ENCODE measurements at places on chromosomes 1 and 21.
A peak's percentile ranks its signal among the peaks of the same experiment; 100 is the strongest.

GRCh38 chr1:38097284-38097898, 50.8 kb upstream of the POU3F1 start:
- DNase-seq: no peak

DNA sequence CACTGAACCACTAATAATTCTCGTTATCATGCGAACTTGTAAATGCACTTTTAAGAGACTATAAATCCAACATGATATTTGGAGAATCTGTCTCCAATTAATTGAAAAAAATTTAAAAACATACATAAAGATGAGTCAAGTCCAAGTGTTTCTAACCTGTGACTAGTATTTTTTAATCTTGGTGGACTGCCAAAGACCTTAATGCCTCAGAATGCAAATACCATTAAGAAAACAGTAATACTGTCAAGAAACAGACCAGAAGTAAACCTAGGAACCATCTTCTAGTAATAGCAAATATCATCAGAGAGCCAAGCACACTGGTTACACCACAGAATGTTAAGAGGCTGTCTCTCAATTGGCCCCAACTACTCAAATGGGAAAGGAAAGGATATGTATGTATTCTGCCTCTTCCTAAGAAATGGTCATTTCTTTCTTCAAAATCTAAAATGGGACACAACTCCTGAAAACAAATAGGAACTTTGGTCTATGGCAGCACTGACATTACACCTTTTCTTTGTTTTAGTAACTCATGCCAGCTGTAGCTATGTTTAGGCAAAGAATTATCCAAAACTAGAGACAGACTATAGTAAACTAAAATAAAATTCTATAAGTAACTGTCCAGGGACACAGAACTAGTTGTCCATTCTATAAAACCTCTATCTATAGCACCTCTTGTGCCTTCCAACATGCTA, 15.8 kb downstream of the SCYL3 start:
- DNase-seq: no peak

DNA sequence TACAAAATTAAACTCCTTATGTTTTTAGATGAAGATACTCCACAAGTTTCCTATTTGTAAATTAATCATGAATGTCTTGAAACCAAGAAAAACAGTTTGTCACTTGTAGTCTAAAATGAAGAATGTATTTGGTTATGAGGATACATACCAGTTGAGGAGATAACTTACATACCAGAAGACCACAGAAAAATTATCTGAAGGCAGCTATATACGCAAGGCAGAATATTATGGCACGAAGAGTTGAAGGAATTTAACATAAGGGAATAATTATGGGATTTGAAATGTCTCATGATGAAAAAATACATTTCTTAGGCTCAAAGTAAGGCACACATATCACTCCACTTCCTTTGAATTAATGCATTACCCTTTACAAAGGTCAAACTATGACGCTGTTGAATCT, 73.3 kb downstream of the IFI44 start:
- DNase-seq: no peak

DNA sequence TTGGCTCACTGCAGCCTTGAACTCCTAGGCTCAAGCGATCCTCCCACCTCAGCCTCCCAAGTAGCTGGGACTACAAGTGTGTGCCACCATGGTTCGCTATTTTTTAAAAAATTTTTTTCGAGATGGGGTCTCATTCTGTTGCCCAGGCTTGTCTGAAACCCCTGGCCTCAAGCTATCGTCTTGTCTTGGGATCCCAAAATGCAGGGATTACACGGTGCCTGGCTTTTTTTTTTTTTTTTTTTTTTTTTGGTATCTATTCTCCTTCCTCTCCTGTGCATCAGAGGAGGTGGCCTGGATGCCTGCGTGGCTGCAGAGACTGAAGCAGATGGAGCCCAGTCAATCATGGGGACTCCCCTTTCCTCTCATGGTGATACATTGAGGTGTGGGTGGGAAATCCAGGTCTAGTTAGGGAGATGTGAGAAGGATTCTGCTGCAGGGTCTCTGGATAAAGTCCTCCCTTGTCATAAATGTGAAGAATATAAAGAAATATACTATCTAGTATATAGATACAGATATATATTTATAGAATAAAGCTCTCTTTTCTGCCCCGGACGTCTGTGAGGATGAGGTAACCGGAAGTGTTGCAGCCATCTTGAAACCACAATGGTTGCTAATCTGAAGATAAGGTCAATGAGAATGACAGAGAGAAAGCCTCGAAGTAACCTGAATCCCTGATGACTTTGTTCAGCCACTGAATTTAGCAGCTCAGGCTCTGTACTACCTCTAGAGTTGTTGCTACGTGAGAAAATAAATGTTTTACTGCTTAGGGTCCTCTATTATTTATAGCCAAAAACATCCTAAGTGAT, 19.5 kb upstream of the RGSL1 start:
- no peak for DNase-seq

- peak; percentile 50 for DNase-seq
Observed at GRCh38 chr1:208172423-208173145, 71.6 kb downstream of the PLXNA2 start.

DNA sequence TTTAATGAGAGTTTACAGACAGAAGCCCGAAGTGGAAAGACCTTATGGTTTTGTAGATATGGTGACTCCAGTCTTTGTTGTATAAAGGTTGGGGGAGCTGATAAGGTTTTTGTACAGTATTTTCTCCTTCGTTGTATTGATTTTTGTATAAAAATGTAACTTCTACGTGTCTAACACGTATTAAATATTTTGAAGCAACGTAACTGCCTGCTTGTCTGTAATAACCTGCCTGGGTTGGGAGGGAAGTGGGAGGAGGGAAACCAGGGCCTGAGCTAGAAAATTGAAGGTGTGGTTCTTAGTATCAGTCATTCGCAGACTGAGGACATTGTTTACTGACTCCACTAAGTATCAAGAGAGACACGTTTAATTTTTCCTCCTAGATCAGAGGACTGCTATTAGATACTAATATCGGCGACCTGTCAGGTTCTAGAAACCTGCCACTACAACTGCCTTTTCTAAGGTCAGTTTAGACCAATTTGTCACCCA, 2.2 kb downstream of the IER5 start:
- DNase-seq: peak; percentile 79

DNA sequence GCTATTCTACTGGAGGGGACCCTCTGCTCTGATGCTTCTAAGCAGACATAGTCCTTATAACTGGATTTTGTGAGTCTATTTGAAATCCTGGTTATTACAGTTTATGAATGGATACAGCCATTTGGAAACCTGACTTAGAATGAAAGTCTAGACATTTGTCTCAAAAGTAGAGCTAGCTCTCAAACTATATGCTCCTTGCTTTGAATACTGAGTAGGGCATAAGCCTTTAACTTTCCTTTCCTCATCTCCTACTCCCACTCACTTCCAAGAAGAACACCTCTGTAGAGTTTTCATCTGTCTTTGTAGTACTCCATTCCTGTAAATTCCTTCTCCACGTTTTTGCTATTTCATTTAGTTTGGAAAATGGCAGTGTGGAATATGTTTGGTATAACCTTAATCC, 9.0 kb upstream of the ARID1A start:
- DNase-seq: no peak

DNA sequence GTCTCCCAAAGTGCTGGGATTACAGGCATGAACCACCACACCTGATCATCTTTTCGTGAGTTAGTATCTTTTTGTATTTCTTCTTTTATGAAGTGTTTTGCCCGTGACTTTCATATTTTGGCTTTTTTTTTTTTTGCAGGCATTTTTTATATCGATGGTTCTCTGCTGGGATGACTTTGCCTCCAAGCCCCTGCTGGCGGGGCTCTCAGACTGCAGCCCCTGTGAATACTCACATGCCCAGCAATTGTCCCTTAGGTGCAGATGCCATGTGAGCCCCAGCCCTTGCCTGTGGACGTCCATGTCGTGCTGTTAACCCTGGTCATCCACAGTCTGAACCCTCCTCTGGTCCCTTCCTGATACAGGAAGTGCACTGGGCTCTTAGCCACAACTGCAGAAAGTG, 21.7 kb downstream of the CRYAA start:
- no peak for DNase-seq

DNA sequence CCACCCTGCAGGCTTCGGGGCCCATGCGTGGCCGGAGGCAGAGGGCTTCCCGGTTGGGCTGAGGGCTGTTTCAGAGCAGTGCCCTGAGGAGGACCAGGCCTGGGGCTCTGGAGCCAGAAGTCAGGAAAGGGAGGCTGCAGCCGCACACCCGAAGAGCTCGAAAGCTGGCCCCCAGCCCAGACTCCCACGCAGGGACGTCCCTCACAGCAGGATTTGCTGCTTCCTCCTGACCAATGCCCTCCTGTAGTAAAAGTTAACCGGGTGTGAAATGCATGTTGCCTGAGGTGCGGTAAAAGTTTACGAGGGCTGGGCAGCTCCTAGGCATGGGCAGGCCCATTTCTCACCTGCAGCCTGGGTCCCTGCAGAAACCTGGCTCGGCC, 101.5 kb upstream of the ARHGEF16 start:
- no peak for DNase-seq

DNA sequence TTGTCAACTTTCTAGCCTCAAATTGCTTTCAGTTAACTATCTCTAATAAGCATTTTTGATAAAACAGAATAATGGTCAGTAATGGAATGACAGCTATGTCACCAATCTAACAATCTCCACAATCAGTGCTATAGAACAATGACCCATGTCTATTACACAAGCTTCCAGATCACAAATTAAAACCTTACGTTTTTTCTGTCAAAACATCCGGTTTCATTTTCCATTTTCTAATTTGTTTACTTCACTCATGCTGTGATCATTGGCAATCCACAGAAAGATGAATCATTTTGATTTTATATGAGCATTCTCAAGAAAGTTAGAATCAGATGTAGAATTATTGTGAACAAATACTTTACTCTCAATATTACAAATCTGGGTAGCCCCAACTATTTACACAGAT, 80.3 kb downstream of the KCNT2 start:
- DNase-seq: no peak

DNA sequence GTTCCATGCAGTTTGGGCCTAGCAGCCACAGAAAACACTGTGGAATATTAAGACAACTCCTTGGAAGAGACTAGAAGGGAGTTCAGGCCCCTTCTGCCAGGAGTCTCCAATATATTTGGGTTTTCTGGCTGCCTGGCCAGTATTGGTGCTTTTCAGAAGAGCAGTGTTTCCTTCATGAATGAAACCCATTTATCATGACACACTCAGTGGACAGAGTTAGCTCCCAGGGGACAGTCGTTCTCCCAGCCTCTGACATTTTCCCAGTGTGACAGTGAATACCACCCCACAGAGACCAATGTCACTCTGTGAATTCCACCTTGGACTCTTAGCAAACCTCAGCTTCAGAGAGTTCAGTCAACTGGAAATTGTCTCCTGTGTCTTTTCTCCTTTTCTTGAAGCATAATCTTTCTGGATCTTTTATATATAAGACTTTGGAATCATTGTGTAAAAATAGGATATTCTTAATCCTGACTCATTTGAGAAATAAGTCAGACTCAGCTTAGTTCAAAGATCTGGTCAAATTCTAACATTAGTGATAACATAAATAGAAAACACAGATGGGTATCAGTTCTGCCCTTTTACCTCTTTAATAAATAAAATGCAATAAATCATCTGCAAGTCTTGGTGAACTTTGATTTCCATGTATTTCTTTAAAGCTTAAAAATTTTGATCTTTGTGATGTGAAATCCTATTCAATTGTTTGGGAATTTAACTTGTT, 40.4 kb downstream of the GNG12 start:
- DNase-seq: no peak

GRCh38 chr1:22449636-22450035, 2.0 kb upstream of the ZBTB40 start:
- no peak for DNase-seq

DNA sequence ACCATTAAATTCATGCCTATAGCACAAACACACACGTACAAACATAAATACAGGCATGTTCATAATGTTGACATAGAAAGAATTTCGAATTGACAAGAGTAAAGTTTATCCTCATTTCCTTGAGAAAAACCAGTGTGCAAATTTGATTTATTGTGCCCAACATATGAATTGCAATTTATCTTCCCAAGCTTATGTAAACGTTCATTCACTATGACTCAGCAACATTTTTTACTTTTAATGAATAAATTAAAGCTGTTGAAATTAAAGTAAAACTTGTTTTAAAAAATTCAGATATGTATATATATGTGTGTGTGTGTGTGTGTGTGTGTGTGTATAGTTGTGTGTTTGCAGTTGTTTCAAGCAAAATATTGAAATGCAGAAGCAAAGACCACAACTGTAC, 1067.9 kb downstream of the BRINP3 start:
- DNase-seq: no peak

- DNase-seq: no peak
Observed at GRCh38 chr1:221778125-221778524, 36.2 kb upstream of the DUSP10 start.

- peak; percentile 91 for DNase-seq
Observed at GRCh38 chr21:17711896-17712295, 99.2 kb upstream of the BTG3 start.

DNA sequence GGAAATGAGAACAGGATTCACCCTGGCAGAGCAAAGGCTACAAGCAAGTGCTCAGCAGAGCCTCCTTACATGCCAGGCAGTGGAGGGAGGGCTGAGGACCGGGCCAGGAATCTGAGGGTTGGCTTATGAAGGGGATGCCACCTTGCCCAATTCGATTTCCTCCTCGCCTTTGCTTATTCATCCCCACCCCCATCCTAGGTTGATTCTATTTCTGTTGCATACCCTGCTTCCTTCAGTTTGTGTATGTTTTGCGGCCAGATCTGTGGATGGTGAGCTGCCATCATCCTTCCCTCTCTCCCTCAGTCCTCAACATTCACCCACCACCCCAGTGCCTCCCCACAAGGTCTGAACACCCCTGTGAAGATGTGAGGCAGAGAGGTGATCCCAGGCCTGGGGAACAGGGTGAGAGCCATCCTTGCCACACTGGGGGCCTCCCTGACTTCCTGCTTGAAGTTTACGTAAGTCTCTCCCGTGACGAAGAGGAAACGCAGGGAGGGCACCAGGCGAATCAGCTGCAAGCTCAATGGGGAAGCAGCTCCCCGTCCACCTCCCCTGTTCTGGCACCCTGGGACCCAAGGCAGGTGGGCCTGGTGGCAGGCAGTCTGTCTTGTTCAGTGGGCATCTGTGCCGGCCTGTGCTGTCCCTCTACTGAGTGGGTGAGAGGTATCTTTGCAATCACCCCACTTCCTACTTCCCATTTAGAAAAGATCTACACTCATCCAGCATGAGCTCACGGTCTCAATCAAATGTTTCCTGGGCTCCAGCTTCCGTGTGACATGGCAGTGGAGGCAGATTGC, 50.6 kb upstream of the CNTN2 start:
- no peak for DNase-seq

DNA sequence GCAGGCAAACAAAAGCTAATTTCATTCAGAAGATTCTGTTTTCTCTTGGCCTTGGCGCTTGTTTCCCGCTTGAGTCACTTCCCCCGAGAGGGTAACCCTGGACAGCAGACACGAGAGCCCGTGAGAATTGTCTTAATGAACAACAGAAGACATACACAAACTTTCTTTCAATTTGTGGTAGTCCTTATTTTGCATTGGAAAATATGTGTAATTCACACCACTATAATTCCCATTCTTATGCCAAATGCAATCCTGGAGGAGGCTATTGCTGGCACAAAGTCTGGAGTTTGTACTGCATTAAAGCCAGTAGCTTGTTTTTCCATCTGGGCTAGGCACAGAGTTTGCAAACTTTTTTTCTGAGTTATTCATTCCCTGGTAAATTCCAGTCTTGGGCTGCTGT, 109.8 kb upstream of the IVNS1ABP start:
- no peak for DNase-seq

GRCh38 chr1:197705941-197706340, 69.3 kb downstream of the DENND1B start:
- DNase-seq: no peak

Data from epithelial cell of esophagus (primary cell).